T follicular helper cell (primary cell): ENCODE measurements at places on chromosomes 5 and 9.

GRCh38 chr5:36777105-36777757, 99.3 kb upstream of the NIPBL start:
- DNase-seq: no peak

DNA sequence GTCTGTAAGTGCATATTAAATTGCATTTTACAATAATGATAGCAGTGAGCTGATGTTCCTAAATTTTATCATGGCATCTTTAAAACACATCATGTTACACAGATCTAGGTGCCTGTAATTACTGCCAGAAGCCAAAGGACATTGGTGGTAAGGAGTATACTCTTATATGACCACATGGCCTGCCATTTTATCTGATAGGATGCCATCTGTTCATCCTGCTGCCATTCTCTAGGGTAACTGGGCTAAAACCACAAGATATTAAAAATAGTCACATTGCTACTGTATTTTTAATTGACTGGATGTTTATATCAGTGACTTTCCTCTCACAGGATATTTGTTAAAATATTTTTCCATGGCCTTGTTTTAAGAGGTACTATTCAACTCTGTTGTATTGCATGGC, 53.1 kb downstream of the HCN1 start:
- DNase-seq: no peak

- DNase-seq: no peak
These were observed 17.3 kb downstream of the TTC33 start for GRCh38 chr5:40738502-40738901.

DNA sequence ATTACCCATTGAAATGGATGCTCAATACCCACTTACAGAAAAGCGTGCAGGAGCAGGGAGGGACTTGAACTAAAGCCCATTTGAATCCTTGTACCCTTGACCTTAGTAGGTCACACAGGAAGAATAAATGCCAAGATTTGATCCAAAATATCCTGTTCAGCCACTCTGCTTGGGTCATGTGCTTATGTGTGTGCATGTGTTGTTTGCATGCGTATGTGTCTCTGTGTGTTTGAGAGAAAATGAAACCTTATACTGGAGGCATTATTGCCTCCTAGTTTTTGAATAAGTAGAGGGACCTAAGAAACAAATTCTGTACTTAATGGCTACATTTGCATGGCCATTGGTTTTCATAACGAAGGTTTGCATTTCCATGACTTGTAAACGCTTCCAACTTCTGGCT, 63.4 kb upstream of the TRIM32 start:
- DNase-seq: no peak
